Stimulated activated CD8-positive, alpha-beta memory T cell treated with anti-CD3 and anti-CD28 coated beads, Interleukin-15, amount 100 ng/mL, for 24 hours (primary cell): ENCODE measurements at places on chromosomes 12 and 14.

DNA sequence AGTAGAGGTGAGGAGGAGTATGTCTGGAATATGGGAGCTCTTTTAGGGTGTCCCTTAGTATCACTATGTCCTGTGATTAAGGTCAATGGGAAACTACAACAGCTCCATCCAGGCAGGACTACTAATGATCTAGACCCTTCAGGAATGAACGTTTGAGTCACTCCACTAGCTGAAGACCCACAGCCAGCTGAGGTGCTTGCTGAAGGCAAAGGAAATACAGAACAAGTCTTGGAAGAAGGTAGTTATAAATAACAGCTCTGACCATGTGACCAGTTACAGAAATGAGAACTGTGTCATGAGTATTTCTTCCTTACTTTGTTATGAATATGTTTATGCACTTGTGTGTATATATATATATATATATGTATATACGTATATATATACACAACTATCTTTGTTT lies 40.5 kb upstream of the USP44 start:
- no peak for DNase-seq

GRCh38 chr12:41277100-41277945 lies 89.2 kb downstream of the PDZRN4 start:
- no peak for DNase-seq

DNA sequence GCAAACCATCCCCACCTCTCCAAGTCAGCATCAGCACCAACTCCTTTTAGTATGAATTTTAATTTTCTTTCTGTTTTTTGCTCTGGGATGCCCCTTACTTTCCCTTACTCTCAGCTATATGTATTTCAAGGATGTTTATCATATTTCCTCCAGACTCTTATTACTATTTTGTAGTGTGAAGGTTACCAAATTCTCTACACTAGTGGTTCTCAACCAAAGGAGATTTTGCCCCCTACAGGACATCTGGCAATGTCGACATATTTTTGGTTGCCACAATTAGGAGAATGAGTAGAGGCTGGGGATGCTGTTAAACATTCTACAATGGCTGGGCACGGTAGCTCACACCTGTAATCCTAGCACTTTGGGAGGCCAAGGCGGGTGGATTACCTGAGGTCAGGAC lies 29.1 kb upstream of the SOS2 start:
- no peak for DNase-seq

DNA sequence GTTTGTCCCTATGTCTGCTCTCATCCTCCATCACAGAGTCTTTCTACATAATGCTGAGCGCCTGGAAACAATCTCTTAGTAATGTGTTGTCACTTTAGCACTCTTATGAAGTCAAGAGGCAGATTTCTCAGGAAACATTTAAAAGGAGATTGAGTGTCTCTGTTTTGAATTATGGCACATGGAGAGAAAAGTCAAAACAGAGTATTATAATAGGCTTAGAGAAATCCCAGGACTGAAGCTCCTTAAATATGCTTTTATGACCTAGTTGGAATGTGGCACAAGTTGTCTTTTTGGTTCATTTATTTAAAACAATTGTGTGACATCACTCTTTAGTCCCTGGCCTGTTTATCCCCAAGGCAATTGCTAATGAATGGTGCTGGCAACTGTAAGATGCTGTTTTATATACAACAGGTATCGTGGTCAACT lies 117.8 kb upstream of the HIF1A start:
- no peak for DNase-seq

DNA sequence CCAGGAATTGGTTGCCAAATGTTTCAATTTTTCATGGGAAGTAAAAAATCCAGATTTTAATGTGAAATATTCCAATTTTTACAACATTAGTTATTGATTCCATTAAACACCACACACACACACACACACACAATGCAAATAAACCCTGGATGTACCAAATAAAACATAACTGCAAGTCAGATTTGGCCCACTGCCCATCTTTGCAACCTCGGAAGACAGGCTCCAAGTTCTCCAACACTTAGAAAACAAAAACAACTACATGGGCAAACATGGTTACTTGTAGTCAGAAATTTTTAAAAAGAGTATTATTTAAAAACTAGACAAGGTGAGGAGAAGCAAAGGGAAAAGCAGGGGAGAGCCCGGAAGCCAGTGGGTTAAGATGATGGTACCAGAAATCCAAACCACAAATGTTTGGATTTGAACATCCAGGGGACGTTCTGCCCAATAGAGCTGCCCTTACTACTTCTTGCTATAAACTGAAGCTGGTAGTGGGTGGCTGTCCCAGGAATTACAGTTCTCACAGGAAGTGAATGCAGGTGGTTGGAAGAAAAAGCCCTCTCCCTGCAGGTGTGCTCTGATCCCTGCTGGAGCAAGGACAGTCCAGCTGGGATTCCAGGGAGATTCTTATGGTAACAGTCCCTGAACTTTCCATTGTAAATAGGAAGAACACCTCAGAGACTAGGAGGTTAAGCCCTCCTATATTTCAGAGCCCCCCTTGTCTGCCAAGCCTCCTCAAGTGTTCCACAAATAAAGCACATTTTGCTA lies 111.7 kb downstream of the SLC25A21 start:
- no peak for DNase-seq

- no peak for DNase-seq
Observed at GRCh38 chr12:108457006-108457733, 57.9 kb upstream of the FICD start.

DNA sequence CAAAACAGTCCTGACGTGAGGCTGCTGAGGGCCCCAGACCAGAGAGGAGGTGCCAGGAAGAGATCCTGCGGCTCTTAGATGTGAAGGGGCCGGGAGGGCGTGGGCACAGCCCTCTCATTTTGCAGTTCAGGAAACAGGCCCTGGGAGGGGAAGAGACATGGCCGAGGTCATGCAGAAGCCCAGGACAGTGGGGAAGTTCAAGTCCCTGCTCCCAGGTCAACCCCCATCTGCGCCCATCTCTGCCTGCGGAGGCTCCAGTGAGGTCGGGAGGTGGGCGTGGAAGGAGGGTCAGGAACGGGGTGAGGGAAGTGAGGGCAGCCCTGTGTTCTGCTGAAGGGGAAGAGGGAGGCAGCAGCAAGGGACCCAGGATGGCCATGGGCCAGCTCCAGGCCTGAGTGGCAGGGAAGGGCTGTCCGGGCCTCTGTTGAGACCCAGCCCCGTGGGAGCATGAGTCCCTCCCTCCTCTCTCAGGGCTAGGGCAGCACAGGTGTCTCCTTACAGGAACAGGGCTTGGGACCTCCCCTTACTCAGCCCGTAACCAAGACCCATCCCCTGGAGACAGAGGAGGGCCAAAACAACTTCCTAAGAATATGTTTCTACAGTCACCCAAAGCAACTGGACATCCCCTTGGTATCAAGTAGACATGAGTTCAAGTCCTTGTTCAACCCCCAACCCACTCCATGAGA lies 90.8 kb downstream of the LGMN start:
- no peak for DNase-seq

- DNase-seq, result no peak
Observed at GRCh38 chr12:124410354-124411175, 115.7 kb downstream of the RFLNA start.

- DNase-seq, result no peak
Observed at GRCh38 chr12:101769865-101770264, 30.6 kb upstream of the SYCP3 start.

- no peak for DNase-seq
Observed at GRCh38 chr14:89493877-89494634, 77.0 kb upstream of the FOXN3 start.

DNA sequence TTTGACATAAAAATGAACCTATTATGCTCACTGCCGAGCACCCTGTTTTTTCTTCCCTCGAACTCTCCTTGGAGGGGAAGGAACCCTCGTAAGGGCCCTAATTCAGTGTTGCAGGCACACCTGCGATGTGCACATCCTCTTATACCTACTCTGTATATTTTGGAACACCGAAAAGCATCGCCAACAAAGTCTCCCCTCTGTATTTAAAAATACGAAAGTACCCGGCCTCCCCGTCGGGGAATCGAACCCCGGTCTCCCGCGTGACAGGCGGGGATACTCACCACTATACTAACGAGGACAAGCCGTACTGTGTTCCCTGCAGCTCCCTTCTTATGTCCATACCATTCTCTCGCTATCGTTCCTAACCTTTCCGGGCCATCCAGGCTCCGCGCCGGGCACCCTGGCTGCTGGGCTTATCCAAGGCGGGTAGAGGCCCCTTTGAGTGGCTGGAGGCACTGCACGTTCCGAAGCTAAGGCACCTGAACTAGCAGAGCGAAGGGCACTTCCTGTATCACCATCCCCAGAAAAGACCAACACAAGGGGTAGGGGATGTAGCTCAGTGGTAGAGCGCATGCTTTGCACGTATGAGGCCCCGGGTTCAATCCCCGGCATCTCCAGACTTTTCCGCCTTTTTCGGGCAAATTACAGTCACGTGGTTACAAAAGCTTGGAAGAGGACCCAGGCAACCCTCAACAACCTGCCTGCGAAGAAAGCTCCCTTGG lies 25.1 kb upstream of the UBC start:
- DNase-seq, result peak; percentile 73

GRCh38 chr14:28901631-28902030 lies 135.0 kb downstream of the FOXG1 start:
- DNase-seq, result no peak

GRCh38 chr12:29041621-29042020 lies 107.5 kb upstream of the FAR2 start:
- DNase-seq, result no peak

- no peak for DNase-seq
Observed at GRCh38 chr12:88253371-88253978, 111.4 kb downstream of the TMTC3 start.

GRCh38 chr12:108342985-108343384 lies 3.9 kb upstream of the CMKLR1 start:
- no peak for DNase-seq

- no peak for DNase-seq
Observed at GRCh38 chr12:120000556-120000955, 11.5 kb downstream of the BICDL1 start.

DNA sequence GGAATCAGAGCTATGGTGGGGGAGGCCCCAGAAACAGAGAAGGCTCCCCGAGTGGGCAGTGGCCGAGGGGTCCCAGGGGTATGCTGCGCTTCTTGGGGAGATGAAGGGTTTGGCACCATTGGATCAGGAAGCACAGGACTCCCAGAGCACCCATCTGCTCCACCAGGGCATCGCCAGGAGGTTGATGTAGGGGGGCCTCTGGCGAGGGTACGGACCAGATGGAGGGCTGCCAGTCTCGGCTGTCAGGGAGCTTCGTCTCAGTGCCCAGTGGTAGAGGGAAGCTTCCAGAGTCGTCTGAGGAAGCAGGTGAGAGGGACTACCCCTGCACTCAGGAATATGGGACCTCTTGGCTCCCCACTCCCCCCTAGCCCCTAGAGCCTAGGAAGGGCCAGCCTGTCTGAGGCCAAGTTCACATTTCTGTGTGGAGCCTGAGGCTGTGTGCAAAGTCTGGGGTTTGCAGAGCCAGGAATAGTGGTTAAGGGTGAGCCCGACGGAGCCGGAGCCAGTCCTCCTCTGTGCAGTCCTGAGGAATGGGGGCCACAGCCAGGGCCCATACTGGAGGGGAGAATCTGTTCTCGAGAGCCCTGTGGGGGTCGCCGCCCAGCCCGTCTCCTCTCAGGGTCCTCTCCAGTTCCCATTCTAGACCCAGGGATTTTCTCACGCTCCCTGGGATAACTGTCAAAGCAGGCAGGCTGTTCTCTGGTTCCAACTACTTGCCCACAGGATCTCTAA lies 10.2 kb downstream of the SLC48A1 start:
- DNase-seq, result no peak

DNA sequence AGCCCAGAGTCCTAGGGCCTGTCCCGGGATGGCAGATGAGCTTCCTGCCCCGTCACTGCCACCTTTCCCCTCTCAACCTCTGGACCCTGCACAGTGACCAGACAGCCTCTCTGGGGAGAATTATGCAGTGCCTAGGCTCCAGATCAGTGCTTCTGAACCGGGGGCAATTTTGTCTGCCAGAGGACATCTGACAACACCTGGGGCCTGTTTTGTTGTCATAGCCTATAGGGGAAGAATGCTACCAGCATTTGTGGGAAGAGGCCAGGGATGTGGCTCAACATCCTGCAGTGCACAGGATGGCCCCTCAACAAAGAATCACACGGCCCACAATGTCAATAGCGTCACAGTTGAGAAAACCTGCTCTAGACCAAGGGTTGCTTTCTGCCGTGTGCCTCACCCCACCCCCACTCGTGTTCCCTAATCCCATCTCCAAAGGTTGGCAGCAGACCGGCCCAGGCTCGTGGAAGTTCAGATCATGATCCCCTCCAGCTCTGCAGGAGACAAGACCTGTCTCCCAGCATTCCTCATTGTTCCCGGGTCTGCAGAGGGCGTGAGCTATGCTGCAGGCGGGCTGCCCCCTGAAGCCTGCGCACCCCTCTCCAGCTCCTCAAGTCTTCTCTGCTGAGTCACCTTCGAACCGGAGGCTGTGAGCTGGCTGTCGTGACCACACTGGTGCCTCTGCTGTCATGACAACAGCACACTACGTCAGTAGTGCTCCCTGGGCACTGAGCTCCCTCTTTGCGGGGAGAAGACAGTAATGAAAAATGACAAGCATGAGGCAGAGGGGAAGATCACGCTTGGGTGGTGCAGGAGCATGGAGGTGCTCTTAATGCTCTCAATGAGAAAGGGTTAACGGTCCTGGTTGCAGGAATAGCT lies 2.0 kb upstream of the GAPDH start:
- peak; percentile 61 for DNase-seq

GRCh38 chr12:66692170-66692569 lies 13.3 kb upstream of the GRIP1 start:
- DNase-seq, result no peak

DNA sequence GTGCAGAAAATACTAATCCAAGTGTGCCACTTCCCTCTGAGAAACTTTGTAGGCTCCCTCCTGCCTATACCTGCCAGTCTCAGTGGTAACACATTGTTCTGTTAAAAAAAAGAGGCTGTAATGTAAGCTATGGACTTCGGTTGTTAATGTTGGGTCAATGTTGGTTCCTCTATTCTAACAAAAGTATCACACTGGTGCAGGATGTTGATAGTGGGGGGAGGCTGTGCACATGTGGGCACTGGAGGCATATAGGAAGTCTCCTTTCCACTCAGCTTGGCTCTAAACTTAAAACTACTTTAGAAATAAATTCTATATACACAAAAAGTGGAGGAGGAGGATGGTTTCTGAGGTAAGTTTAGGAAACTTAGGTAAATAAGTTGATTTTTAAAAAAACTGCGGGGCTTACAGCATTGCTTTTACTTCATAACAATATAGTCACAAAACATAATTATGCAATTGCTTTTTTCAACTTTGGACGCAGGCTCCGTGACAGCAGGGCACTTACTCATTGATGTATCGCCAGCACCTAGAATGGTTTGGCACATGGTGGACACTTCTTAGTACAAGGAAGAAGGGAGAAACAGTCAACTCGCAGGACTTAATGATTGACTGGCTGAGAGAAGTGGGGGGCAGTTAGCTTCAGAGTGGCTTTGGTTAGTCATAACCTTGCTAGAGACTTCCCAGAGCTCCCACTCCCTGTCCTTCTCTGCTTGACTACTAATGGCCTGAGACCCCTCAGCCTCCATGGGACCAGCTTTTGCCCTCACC lies 7.9 kb upstream of the NYNRIN start:
- no peak for DNase-seq

- DNase-seq, result no peak
Observed at GRCh38 chr14:45907782-45908181, 654.8 kb upstream of the MIS18BP1 start.

GRCh38 chr14:52131640-52132320 lies 62.9 kb upstream of the NID2 start:
- no peak for DNase-seq
